Stimulated activated CD8-positive, alpha-beta memory T cell treated with anti-CD3 and anti-CD28 coated beads, Interleukin-4, amount 100 ng/mL, for 4 hours (primary cell): ENCODE measurements at places on chromosomes 16 and 17.

DNA sequence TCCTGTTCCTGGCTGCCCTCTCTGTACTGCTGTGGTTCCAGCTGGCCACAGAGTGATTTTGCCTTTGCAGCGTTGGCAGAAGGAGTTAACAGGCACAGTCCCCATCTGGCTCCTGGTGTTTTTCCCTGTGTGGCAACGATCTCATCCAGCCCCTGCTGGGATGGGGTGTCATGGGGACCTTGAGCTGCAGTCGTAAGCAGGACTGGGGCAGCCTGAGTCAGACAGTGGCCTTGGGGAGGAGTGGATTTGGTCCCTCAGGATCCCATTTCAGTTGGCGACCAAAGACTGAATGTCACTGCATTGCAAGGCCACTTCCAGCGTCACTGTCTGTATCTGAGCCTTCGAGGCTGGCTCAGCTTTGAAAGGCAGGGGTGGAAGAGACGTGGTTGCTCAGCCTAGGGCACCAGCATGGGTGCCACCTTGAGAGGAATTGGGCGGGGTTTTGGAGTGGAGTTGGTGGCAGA lies 11.9 kb downstream of the TMEM94 start:
- no peak for DNase-seq

- no peak for DNase-seq
Measured at GRCh38 chr17:50037321-50038107, 18.4 kb upstream of the ITGA3 start.

DNA sequence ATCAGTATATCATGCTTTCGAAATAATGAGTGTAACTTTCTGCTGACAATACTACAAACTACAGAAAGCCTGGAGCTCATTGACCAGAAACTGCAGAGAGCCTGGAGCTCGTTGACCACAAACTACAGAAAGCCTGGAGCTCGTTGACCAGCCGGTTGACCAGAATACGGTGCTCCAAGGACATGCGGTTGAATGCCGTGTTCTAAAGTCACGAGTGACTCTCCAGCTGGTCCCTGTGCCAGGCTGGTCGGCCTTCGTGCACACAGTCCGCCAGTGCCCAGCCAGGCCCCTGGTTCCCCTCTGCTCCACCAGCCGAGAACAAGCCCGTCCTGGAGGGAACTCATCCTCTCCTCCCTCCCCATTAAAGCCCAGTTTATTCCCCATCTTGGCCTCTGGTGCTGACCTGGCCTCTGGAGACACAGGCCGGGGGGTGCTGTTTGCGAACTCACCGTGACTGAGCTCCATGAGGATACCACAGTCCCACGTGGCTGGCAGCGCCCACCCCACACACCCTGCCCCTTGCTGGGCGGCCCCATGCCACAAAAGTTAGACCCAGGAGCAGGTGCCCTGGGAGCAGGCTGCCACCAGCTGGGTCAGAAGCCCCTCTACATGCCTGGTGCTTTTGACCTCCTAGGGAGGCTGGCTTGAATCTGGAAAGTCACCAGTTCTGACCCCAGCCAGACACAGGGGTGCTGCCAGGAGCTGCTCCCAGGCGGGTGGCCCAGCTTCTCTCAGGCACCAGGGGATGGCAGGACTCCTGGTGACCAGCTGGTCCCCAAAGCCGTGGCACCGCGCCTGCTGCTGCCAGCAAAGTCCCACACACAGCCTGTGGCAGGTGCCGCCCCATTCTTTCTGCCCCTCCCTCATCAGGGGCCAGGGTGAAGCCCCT lies 15.5 kb upstream of the CDH15 start:
- DNase-seq, result no peak

- no peak for DNase-seq
Measured at GRCh38 chr17:73801455-73802100, 157.3 kb upstream of the SDK2 start.

- DNase-seq, result no peak
Measured at GRCh38 chr17:21276264-21276588, 8.3 kb upstream of the MAP2K3 start.
